ENCODE measurements at places on chromosomes 4 and X. TPM values are rescaled to one million over a fixed set of nuclear protein-coding genes. Genes with fewer than 3 reads are reported as not detected.

Gene MGAT4D
- total RNA-seq, result not detected

Gene HMX1
- not detected for total RNA-seq

Gene FDCSP
- total RNA-seq, result not detected

Gene GAGE12G
- total RNA-seq, result not detected

Gene SASH3
- total RNA-seq, result not detected

Gene SMIM31
- not detected for total RNA-seq

Gene MAGEB1
- total RNA-seq, result not detected

Gene HERC3
- total RNA-seq, result 9.5 TPM

Gene CXCL11
- 0.73 TPM for total RNA-seq

Gene LDB2
- total RNA-seq, result 0.33 TPM

Gene CXCL10
- 4.6 TPM for total RNA-seq

Gene CDKL2
- total RNA-seq, result 6.2 TPM

All from melanocyte of skin (primary cell).